Stimulated activated CD8-positive, alpha-beta memory T cell treated with anti-CD3 and anti-CD28 coated beads, Interleukin-15, amount 100 ng/mL, for 4 hours (primary cell): ENCODE measurements at places on chromosomes 16 and 17.

GRCh38 chr16:84308120-84308519 lies 13.4 kb downstream of the WFDC1 start:
- no peak for DNase-seq

- peak; percentile 47 for DNase-seq
These were observed 725 bp downstream of the KRTAP16-1 start for GRCh38 chr17:41308251-41308917.

DNA sequence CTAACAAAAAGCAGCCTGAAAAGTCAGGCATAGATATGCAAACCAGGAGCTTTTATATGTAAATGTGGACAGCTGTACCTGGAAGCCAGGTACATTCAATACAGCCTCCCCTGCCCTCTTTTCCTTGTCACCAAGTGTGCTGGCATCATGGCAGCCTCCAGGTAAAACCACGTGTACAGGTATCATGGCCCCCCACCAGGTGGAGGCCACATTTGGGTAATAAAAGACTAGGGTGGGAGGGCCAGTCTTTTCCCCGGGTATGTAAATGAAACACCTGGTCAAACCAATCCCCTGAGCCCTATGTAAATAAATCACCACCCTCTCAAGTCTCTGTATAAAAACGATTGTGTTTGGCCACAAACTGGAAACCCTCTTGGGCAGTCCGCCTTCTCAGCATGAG lies 226.4 kb upstream of the GOT2 start:
- DNase-seq: no peak

- DNase-seq: no peak
These were observed 40.6 kb upstream of the XYLT1 start for GRCh38 chr16:17511340-17511739.

DNA sequence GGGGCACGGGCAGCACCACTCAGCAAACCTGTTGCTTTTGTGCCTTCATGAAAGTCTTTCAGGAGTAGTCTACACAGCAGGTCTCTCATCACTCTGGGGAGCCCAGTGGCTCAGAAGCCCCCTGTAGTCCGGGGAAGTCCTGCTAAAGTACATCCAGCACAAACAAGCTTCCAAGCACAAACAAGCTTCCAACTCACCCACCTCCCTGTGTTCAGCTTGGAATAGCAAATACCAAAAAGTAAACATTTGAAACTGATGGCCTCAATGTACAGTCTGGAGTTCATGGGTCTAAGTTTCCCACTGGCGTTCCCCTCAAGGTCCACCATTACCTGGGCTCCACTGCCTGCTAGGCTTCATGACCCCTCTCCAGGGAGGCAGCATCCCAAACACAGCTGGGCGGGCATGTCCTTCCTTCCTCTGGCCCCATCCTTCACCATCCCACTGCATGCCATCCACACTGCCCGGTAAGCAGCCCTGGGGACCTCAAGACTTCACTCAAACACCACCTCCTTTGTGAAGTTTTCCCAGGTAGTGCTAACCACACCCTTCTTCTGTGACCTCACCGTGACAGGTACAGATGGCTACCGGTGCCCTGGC lies 62.8 kb upstream of the SIAH1 start:
- DNase-seq: no peak

- no peak for DNase-seq
These were observed 24.3 kb upstream of the COL1A1 start for GRCh38 chr17:50225701-50226240.

GRCh38 chr16:78224342-78224741 lies 124.9 kb downstream of the WWOX start:
- DNase-seq: no peak

DNA sequence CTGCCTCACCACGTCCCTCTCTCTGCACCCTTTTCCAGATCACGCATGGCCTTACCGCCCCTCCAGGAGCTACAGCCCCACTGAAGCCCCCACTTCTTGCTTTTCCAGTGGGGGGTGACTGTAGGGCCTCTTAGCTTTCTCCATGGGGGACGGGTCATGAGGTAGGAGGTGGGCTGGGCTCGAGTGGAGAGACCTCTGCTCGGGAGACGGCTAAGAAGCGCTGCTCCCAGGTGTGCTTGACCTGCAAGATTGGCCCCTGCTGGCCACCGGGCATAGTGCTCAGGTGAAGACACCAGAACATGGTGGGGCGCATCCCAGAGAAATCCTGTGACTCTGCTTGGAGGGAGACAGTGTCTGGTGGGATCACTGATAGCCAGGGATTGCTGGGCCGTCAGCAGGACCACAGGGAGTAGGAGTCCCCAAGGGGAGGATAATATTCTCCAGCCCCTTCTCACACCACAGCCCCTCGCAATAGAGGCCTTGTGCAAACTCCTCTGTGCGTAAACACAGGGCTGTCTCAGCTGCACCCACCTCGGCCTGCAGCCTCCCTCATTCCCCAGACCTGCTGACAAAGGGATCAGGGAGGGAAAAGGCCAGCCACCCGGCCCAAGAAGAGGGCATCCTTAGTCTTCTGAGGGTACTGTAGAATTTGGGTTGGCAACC lies 8.9 kb upstream of the GALK1 start:
- no peak for DNase-seq

DNA sequence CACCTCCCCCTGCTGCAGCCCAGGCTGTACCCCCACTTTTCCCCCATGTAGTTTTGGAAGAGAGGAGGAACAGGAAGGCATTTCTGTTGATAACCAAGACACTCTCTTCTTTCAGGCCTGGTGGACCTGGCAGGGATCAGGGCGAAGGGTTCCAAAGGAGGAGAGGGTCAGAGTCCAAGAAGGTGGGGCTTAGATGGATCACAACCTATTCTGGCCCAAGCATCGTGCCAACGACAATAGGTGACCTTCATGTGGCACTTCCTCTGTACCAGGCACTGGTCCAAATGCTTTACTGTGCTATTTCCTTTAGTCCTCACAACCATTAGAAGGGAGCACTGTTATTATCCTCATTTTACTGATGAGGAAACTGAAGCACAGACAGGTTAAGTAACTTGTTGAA lies 84.3 kb downstream of the TMEM132E start:
- no peak for DNase-seq

- no peak for DNase-seq
These were observed 130.6 kb upstream of the SDK2 start for GRCh38 chr17:73774852-73775251.

GRCh38 chr17:64470625-64471024 lies 21.7 kb downstream of the MILR1 start:
- no peak for DNase-seq

- DNase-seq: no peak
These were observed 3.2 kb upstream of the MPO start for GRCh38 chr17:58283674-58284612.

GRCh38 chr16:2933136-2933535 lies 21.4 kb downstream of the FLYWCH1 start:
- no peak for DNase-seq

- no peak for DNase-seq
These were observed 66.1 kb upstream of the SIAH1 start for GRCh38 chr16:48451323-48451722.

DNA sequence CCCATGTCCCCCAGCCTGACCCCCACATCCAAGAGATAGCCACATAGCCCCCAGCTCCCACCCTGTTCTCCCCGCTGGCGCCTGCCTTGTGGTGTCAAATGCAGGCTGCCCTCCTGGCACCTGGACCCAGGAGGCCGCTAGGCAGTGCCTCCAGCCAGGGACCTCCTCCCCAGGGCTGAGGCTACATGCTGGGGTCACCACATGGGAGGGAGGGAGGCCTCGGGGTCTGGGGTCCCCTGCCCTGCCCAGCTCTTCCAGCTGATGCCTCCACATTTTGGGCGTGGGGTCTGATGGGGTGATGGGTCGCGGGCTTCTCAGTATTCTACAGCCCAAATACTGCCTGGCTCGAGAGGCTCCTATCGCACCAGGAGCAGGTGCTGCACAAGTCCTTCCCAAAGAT lies 9.5 kb downstream of the TBC1D26 start:
- no peak for DNase-seq

GRCh38 chr17:2980211-2980903 lies 83.0 kb downstream of the OR1D5 start:
- no peak for DNase-seq

GRCh38 chr17:21278450-21279197 lies 5.9 kb upstream of the MAP2K3 start:
- no peak for DNase-seq

GRCh38 chr17:10512856-10513255 lies 5.5 kb downstream of the MYH1 start:
- DNase-seq: no peak
